ENCODE measurements at places on chromosomes 4 and X. TPM values are rescaled to one million over a fixed set of nuclear protein-coding genes. Genes with fewer than 3 reads are reported as not detected.

EXOC1L gene
- total RNA-seq = not detected

PPP2R2C gene
- total RNA-seq = 0.44 TPM

GRCh38 chr4:13840502-13841190 is 213.1 kb upstream of the BOD1L1 start:
- H3K4me3 ChIP-seq = no peak overlapping the region
- no peak for DNase-seq
- no peaks in the 10 kb centered on the region for H3K27me3 ChIP-seq
- H3K36me3 ChIP-seq = no peaks in the 10 kb centered on the region
- no peaks in the 10 kb centered on the region for H3K4me1 ChIP-seq
- no peak overlapping the region for H3K27ac ChIP-seq

GRCh38 chr4:102129810-102130209 is 215.5 kb downstream of the SLC39A8 start:
- no peaks in the 10 kb centered on the region for H3K4me1 ChIP-seq
- no peak overlapping the region for H3K27ac ChIP-seq
- no peaks in the 10 kb centered on the region for H3K36me3 ChIP-seq
- no peaks in the 10 kb centered on the region for H3K27me3 ChIP-seq
- no peak overlapping the region for H3K4me3 ChIP-seq

All from breast epithelium (tissue), 4 donors.